Activated T-helper 1 cell treated with anti-CD3 and anti-CD28 coated beads, Interleukin-2, amount 50 U/mL, for 16 hours (primary cell): ENCODE measurements at places on chromosomes 1 and 21.

GRCh38 chr1:44808063-44808937 lies at the start of gene BTBD19:
Gene BTBD19 (plus strand): TSS chr1:44808523. CDS start chr1:44808821, 298 bp downstream.
- DNase-seq: peak; percentile 69

DNA sequence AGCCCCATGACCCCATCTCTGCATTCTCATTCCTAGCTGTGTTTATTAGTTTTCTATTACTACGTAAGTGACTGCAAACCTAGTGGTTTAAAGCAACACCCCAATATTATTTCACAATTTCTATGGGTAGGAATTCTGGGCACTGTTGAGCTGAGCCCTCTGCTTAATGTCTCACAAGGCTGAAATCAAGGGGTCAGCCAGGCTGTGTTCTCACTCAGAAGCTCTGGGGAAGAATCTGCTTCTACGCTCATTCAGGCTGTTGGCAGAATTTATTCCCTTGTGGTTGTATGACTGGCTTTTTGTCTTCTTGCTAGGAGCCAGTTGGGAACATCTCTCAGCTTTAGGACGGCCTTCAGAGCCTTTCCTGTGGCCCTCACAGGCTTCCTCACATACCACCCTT lies 181.0 kb downstream of the GIPC2 start:
- DNase-seq: no peak

DNA sequence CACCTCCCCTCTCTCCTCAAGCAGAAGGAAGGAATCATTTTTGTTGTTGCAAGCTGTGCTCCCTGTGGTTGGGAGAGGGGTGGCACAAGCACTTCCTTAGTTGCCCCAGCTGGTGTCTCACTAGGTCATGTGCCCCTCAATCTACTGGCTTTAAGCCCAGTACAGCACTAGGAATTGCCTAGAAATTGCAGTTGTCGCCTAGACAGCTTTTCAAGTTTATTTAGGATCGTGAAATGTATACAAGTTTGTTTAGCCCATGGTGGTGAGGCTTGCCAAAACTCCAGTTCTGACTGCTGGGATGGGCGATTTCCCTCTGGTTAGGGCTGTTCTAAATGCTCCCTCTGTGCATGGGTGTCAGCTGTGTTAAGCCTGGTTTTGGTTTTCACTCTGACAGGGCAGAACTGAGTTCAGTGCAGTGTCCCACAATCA lies 126.8 kb upstream of the ZNF644 start:
- DNase-seq: no peak

- DNase-seq: no peak
Measured at GRCh38 chr1:204441558-204441957, 29.9 kb upstream of the PPP1R15B start.

DNA sequence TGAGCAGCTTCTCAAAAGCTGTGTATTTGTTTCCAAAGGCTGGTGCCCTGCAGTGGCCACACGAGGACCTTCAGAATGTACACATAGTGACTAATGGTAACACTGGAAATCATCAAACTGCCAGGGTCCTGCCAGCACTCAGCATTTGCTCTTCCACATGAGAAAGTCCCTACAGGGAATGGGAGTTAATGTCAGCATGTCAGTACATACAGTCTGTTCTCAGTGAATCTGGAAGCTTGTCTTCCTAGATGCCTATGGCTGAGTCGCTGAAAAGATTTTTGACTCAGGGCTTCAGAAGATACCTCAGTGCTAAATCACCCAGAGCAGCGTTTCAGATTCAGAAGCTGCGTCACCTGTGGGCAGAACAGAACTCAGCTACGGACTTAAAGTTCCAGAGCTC lies 108.2 kb downstream of the CDC7 start:
- no peak for DNase-seq

GRCh38 chr21:43599728-43600127 lies 59.6 kb downstream of the HSF2BP start:
- no peak for DNase-seq

DNA sequence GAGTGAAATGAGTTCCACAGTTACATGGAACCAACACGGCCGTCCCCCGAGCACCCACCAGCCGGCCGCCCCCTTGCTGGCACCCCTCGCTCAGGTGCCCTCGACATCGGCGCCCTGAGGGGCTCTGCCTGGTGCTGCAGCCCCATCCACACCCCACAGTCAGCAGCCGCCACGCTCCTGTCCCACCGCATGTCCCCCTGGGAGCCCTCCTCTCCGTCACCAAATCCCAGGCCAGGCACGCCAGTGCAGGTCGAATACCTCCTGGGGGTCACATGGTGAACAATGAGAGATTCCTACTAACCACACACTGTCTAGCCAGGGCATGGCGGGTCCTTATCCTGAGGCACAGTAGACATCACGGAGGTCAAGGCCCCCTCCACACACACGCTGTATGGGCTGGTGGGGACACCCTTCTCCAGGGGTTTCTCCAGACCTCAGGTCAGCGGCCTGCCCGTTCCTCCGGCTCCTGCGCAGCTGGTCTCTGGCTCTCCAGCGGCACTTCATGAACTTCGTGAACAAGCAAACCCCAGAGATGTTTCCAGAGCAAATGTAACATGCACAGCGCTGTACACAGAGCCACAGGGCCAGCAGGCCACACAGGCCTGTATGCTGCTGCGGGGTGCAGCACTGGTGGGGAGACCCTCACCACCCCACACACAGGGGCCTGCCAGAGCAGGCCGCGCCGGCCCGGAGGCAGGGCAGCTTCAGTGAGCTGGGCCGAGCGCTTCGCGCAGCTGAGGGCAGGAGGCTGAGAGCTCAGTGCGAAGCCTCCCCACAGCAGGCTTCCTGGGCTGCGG lies 21.8 kb downstream of the POFUT2 start:
- no peak for DNase-seq

- no peak for DNase-seq
Measured at GRCh38 chr1:45722809-45723208, 27.6 kb downstream of the IPP start.

DNA sequence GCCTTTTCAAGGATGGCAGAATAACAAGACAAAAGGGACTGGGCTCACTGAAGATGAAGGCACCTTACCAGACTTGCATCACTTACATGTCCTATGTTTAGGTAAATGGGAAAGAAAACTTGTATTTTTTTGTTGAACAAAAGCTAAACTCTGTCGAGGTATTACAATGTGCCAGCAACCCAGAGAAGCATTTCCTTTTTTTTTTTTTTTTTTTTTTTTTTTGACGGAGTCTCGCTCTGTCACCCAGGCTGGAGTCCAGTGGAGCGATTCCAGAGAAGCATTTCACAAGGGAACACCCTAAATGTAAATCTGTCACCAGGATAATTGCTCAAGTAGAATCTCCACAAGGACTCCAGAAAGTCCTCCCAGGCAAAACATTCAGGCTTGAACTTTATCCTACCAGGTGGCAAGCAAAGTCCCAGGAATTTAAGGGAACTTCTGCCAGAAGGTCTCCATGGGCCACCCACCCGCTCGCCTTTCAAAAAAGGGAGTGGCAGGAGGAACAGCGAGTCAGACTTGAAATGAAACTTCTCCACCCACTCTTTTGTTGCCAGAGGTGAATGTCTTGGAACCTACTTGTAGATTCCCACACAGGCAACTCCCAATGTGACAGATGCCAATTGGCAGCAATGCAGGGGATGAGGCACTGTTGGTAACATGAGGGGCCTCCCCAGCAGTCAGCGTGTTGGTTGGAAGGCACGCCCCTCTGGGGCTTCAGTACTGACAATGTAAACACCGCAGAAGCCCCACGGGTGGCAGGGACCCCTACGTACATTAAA lies 125.0 kb downstream of the TIAM1 start:
- DNase-seq: no peak

- no peak for DNase-seq
Measured at GRCh38 chr1:89912073-89912472, 82.8 kb upstream of the ZNF326 start.

- DNase-seq: no peak
Measured at GRCh38 chr1:52907068-52907811, 14.3 kb downstream of the ECHDC2 start.

DNA sequence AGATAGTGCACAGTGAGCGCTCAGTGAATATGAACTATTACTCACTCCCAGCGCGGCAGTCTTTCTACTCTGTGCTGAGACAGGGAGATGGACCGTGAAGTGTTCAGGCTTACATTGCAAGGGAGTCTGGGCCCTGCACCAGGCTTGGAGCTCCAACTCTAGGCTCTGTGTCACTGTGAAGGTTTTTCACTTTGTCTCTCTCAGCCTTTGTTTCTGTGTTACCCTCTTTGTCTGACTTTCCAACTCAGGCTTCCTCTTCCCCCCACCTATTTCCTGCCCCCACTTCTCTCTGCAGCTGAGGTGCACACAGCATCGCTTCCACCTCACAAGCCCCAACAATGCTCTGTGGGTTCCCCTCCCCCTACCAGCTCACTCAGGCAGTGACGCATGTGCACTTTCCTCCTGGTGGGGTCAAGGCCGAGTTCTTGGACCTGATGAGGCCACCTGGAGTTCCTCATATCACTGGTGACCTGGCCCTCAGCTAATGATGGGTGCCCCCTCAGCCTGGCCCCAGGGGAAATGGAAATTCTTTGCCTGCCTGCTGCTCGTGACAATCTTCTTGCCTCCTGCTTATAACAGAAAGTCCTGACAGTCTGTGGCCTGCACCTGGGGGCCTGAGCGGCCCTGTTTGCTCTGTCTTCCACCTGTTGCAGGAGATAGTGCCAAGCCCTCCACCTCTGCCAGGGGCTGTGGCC lies 1.1 kb upstream of the LCK start:
- DNase-seq: peak; percentile 67

DNA sequence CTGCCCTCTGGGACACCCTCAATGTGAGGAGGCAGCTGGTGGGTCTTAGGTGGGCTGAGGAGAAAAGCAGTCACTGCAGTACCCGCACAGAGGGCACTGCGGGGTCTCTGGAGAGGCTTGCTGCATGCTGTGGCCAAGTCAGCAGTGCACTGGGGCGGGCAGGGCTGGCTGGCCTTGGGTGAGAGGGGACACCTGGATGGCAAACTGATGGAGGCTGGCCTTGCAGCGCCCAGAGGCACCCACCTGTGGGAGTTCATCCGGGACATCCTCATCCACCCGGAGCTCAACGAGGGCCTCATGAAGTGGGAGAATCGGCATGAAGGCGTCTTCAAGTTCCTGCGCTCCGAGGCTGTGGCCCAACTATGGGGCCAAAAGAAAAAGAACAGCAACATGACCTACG lies 3.2 kb downstream of the ELF3 start:
- no peak for DNase-seq

DNA sequence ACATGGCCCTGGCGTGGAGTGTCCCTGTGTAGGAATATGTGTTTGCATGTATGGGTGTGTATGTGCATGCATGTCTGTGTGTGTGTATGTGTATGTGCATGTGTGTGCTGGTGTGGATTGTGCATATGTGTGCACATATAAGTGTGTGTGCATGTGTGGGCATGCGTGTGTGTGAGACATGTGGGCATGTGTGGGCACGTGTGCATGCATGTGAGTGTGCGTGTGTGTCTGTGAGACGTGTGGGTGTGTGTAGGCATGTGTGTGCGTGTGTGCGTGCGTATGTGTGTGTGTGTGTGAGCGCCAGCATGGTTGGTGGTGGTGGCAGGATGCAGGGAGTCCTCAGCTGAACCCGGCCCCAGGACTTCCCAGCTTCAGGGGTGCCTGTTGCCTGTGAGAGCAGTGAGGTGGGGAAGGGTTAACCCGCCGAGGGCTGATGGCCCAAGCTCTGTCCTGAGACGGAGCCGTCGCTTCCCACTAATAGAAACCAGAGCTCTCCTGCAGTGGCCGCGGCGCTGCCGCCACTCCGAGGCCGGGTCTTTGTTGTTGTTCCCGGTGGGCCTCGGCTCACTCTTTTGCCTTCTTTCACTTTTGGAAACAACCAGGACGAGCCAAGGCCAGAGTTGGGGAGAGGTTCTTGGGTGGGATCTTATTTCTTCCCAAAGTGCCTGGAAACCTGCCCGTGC lies 143.6 kb upstream of the ARHGEF16 start:
- no peak for DNase-seq

GRCh38 chr1:207486198-207486597 lies 9.8 kb upstream of the CR1 start:
- DNase-seq: no peak

DNA sequence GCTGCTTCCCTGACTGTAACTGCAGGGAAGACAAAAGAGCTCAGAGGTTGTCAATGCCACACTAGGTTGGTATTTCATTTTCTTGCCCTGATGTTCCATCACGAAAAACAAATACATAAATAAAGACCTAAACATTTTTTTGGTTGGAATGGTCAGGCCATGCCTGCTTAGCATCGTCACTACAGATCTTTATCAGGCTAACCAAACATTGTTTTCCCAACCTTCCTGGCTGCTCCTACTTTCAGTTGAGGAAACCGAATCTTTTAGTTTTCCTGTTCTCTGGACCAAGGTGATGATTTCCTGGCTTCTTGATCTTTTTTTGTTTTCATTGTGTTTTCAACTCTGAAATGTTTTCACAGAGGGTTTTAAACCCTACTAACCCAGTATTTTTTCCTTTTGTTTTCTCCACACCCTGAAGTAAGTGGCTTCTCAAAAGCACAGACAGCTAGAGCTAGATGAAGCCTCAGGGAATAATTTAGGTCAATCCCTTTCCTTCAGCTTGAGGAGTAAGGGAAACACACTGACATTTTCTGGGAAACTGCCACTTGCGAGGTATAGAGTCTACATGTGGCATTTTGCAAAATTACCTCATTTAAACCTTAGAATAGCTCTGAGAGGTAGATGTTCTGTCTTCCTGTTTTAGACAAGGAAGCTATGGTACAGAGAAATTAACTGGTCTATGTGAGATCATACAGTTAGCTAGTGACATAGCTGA lies 67.2 kb upstream of the CNN3 start:
- DNase-seq: no peak

GRCh38 chr1:31239653-31240241 lies at the start of gene NKAIN1:
Gene NKAIN1 (minus strand): TSS chr1:31239887. CDS start chr1:31239547, 340 bp downstream.
- no peak for DNase-seq

- no peak for DNase-seq
Measured at GRCh38 chr1:201418461-201418860, 3.1 kb downstream of the TNNI1 start.

GRCh38 chr1:10217748-10218441 lies 7.5 kb downstream of the KIF1B start:
- DNase-seq: no peak

DNA sequence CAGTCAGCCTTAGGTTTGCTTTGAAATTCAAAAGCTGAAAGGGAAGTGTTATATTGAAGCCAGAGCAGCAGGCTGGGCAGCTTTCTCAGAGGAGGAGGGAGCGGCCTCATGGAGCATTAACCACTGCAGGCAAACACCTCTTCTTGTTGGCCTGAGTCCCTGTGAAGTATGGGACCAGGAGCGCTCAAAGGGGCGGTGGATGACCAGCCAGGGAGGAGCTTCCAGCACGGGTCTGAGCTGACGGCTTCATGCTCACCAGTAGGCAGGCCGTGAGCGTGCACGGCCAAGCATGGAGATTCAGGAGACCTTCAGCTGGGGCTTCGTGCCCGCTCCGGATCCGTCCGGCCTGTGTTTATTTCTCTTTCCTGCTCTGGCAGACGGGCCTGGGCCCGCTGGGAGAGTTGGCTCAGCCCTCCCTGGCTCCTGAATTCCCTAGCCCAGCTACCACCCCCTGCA lies 245.2 kb downstream of the TRABD2B start:
- no peak for DNase-seq

GRCh38 chr1:201946224-201946908 lies at the start of gene LMOD1:
Gene LMOD1 (minus strand): TSS chr1:201946548. CDS start chr1:201946340, 208 bp downstream.
- no peak for DNase-seq

- DNase-seq: no peak
Measured at GRCh38 chr1:15941044-15941840, 34.7 kb downstream of the ZBTB17 start.
